RKO (cell line): ENCODE measurements at places on chromosomes 13 and 19.
A peak's percentile ranks its signal among the peaks of the same experiment; 100 is the strongest.

GRCh38 chr19:17331045-17331558, 3.6 kb downstream of the ANO8 start:
- no peak for DNase-seq

DNA sequence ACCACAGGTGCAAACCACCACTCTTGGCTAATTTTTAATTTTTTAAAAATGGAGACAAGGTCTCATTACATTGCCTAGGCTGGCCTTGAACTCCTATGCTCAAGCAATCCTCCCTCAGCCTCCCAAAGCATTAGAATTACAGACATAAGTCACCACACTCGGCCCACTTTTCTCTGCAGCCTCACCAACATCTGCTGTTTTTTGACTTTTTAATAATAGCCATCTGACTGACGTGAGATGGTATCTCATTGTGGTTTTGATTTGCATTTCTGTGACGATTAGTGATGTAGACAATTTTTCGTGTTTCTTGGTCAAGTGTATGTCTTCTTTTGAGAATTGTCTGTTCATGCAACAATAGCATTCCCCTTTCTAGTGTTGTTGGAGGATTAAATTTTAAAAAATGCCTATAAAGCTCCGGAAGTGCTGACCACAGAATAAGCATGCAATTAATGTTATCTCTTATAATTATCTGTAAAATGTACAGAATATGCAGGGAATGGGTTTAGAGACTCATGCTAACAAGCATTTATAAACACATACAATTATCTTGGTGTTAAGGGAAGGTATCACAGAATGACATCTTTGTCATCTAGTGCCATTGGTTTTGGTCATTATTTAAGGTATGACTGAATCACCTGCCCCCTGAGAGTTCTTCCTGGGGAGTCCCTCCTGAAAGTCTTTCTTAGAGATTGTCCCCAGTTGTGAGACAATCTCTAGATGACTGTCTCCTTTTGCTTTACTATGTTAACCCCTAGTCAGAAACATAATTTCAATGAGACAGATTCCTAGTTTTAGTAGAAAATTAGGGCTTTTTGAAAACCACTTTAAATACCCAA, 118.5 kb upstream of the SERTM1 start:
- no peak for DNase-seq

DNA sequence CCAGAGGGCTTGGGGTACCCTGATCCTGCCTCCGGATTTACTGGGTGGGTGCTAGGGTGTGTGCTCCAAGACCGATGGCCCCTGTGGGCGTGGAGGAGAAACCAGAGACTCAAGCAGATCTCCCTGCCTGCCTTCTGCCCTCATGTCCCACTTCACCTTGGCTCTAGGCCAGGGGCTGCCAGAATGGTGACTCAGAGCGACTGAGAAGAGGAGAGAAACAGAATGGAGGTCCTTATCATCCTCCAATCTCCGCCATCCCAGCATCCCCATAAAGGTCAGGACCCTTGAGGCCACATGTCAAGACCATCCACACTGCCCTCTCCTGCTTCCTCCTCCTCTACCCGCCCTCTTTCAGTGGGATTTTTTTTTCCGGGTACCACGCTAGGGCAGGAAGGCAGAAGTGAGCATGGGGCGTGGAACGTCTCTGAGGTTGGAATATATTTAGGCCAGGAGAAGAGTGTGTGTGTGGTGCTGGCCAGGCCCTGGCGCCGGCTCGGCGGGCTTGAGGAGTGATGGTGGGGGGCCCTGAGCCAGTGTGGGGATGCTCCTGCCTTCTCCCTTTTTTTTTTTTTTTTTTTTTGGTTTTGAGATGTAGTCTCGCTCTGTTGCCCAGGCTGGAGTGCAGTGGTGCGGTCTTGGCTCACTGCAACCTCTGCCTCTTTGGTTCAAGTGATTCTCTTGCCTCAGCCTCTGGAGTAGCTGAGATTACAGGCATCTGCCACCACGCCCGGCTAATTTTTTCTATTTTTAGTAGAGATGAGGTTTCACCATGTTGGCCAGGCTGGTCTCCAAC, 22.3 kb downstream of the IER2 start:
- peak; percentile 46 for DNase-seq

- no peak for DNase-seq
Measured at GRCh38 chr19:30864391-30865215, 484.6 kb downstream of the TSHZ3 start.

DNA sequence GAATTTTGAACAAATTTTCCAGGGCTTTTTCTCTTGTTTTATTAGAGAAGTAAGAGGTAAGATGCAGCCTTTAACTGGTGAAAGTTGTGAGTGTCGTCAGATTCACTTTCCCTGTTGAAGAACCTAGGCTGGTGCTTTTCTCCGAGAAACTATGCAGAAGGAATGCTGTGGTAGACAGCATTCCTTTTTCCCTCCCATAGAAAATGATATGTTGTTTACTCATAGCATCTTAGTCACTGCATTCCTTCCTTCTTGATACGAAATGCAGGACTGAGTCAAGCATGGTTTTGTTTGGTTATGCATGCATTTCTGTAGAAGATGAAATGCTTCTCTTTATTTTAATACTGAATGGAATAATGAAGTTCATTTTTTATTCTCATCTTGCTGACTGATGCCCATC, 3.4 kb downstream of the ITGBL1 start:
- DNase-seq: peak; percentile 49

- DNase-seq: peak; percentile 49
Measured at GRCh38 chr19:3073931-3074595, 11.8 kb upstream of the TLE5 start.

- no peak for DNase-seq
Measured at GRCh38 chr19:52785506-52785905, 1.1 kb downstream of the ZNF600 start.

DNA sequence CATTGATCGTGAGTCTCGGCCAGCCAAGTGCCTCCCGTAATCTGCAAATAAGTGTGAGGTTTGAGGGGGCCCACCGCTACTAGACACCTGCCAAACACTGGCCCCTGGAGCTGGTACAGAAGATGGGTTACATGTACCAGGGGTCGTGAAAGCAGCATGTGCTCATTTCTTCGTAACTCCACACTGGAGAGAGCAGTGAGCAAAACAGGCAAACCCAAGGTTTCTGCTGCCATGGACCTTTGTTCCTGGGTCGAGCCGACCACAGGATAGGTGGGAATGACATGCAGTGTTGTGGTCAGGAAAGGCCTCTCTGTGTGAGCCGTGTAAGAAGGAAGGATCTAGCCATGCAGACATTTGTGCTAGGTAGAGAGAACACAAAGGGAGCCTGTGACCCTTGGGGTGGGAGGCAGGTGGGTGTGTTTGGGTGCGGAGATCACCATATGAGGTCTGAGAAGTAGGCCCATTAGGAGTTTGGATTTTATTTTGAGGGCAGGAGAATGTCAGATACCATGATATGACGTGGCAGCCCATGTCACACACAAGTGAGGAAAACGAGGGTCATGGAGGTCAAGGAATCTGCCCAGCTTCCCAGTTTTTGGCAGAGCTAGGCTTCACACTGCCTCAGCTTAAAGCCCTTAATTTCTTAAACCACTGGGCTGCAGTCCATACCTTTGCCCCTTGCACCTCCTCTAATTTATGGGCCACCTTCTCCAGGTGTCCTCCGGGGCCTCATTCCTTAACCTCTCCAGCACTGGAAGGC, 919 bp downstream of the GTF3A start:
- peak; percentile 60 for DNase-seq

DNA sequence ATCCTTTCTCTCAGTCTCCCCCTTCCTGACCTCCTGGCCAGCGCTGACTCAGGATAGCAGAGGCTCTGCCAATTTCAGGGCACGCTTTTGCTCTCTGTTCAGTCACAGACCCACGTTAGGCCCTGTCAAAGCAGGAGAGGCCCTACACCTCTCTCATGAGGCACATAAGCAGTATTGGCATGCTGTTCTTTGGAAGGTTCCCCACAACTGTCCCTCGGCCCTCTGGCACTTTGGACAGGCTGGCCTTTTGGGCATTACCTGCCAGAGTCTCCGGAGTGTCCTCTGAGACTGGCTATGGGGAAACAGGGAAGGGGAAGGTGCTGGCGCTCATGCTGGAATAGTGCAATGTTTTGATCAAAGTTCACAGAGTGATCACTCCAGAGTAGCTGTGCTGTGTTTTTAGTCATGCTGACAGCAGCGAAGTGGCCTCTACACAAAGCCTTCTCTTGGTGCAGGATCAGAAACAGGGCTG, 23.7 kb upstream of the UBE2L5 start:
- DNase-seq: no peak
